ENCODE measurements at places on chromosomes 2 and 18.

DNA sequence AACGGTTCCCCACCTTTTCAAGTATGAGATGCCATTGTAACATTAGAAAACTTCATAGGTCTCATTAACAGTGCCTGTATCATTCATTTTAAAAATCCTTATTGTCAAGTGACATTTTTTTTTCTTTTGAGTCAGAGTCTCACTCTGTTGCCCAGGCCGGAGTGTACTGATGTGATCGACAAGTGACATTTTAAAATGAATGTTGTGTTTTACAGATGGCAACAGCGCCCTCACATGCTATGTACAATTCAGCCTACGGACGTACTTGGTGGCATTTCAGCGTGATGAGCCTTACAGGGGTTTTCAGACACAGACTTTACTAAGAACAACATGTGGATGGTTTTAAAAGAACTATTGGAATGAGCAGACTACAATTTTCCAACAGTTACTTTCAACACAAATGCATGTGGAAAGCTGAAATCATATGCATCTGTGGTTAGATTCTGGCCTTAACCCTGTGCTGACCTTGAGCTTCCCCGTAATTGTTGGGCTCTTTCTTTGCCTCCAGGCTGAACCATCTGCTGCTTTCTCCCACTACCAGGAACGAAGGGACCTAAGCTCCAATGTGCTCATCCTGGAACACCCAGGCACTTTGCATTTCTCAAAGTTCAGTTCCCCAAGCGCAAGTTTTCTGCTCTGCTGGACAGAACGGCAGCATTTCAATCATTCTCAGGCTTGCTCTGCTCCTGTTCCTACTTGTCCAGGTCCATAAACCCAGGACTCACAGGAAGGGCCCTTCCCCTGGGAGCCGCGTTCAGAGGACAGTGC is 119.9 kb upstream of the NDUFV2 start:
- DNase-seq, result peak; percentile 18

DNA sequence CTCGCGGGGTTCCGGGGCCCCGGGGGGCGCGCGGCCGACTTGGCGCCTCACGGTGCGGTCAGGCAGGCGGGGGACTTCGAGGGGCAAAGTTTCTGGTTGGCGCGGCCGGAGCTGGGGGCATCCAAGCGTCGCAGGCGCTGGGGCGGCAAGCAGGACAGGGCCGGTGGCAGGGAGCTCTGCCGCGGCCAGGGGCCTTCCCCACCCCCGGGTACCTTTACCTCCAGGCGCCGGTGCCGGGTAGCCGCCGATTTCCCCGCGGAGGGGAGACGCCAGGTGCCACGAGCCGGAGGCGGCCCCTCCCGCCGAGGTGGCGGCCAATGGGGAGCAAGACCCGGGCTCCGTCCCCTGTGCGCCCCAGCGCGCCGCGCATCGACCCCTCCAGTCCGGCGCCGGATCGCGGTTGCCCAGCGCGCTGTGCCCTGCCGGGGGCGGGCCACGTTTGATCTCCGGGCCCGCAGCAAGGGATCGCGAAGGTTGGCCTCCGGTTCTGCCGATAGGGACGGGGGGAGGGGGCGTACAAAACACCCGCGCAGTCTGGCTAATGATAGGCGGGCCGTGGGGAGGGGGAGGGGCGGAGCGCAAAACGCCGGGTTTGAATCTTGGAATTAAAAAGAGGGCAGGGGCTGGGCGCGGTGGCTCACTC is at the start of gene ST8SIA5:
ST8SIA5 (minus strand) TSS at position 495 of the 643 bp plus-strand sequence. CDS start 545 bp downstream, outside the sequence.
- DNase-seq, result no peak

- DNase-seq, result no peak
Measured at GRCh38 chr2:138493334-138493733, 8.2 kb upstream of the SPOPL start.

- no peak for DNase-seq
Measured at GRCh38 chr18:78683191-78684010, 296.2 kb upstream of the SALL3 start.

GRCh38 chr2:214796911-214797310 is 12.6 kb downstream of the BARD1 start:
- no peak for DNase-seq

DNA sequence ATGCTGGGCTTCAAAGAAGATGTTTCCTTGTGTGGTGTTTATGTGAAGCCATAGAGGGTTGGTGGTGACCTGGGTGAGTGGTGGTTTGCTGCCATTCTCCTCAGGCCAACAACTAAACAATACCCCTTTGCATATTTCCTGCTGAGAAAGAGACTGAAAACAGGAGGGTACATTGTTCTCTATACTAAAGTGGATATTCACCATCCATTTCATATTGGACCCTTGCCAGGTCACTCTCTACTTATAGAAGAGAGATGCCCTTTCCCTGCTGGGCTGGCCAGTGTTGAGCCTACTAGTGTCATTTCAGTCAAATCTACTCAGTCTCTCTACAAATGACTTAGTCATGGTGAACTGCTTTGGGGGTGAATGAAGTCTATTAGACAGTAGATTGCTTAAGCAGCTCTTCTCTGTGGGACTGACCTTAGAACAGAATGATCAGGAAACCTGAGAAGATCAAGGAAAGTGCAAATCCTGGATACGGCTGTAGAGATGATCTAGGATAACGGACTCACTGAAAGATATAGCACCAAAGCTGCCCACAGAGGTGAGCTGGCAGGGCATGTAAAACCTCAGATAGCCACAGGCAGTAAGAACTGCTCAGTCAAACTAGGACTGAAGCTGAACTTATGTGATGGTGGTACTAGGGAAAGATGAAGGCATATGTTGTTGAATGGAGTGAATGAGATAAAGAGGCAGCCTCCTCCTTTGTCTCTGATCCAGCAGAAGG is 154.9 kb downstream of the MYO3B start:
- DNase-seq, result no peak

DNA sequence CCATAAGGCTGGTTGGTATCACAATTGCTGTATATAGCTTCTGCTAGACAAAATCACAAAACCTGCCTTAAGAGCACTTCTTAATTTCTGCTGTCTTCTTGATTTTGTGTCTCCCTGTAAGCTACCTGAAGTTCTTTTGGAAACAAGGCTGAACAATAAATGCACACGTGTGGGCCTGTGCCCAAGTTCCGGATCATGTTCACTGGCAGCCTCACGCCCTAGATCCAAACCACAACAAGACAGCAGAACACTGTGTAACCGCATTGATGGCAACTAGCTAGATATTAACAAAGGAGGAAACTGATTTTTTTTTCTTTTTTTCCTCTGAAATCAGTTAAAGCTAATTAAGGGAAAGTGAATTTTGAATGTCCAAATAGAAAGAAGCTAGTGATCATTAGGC is 81.5 kb upstream of the LYPD6B start:
- no peak for DNase-seq

GRCh38 chr2:104938231-104938941 is 84.5 kb downstream of the POU3F3 start:
- no peak for DNase-seq

GRCh38 chr2:111667542-111668273 is 216.3 kb downstream of the ANAPC1 start:
- DNase-seq, result no peak

DNA sequence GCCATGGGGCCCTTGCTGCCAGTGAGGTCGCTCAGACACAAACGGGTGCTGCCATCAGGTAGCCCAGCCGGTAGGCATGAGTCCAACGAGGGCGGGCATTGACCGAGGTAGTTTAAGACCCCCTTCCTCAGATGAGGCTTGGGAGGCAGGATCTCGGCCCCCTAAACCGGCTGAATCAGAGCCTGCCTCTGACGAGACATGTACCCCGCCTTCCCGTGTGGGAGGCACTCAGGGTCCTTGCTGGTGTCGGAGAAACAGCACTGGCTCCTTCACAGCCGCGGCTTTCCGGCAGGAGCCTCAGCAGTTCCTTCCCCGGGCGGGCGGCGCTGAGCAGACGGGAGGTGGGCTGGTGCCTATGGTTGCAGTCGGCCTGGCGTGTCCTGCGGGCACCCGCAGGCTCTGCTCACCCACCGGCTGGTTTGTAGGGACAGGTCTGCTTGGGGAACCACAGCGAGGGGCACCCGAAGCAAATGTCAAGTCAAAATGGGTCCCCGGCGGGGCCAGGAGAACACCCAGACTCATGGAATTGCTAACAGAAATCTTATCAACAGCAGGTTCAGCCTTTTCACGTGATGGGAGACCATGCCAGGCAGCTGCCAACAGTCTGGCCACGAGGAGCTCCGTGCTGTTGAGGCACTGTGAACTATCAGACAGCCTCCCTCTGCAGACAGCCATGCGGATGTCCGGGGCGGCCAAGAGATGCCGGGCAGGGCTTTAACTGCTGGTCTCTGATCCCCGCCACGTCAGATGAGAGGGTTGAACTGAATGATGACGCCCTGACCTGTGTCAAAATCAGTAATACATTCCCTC is 2.8 kb downstream of the KCNG2 start:
- DNase-seq, result no peak

DNA sequence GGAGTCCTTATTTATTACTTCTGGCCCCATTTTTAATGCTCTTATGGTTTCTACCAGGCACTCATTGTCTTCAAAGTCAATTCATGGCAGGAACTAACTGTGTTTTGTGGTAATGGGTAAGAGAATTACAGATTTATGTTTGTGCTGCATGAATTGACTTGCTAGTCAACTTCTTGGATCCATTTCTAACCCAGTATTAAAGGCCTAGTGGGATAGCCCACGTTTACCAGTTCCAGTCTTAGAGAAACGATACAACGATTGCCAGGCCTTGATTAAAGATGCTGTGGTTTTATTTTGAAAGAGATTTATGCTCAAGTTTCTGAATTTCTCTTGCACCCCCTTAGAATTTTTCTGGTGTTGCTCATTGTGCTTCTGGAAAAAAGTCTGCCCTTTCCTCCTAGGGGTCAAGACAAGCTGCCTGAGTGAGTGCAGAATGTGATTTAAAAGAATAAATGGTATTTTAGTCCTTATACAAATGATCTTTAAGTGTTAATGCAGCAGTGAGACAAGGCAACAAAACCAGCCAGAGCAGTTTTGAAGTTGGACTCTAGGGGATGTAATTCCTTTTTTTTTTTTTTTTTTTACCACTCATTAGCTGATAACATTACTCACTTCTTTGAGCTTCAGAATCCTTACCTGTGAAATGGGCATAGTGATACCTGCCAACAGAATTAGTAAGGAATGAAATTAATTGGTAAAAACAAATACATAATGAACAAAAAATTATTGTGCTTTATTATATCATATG is 101.5 kb downstream of the ARHGAP15 start:
- no peak for DNase-seq

DNA sequence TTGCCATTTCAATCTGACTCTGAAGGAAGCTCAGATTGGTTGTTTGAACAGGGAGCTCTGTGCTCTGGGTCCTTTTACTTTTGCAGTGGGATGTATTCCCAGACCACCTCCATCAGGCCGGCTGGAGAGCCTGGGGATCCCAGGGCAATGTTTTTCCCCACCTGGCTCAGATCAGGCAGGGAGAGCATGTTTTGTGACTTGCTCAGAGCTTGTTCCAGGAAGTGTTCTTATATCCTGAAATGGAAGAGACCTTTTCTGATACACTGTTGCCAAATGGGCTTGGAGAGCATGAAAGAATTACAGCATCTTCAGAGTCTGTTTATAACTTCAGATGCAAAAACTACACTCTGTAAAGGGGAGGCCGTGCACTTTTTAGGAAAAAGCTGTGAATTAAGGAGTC is 56.0 kb downstream of the LIPG start:
- no peak for DNase-seq

DNA sequence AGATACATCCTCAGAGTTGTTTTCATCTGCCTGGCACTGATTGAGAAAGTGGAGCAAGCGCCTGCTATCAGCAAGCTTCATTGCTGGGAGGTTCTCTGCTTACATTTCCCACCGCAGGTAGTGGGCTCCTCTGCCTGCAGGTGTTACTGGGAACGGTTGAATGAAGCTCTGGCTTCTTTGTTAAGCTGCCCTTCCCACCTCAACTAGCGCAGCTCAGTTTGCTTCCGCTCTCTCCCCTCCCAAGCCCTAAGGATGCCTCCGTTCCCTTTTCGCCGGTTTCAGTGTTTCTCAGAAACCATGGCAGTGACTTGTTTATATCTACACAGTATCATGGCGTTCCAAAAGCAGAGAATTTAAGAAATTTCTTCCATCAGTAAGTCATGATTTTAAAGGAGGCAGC is 72.2 kb upstream of the B3GNT7 start:
- no peak for DNase-seq

- no peak for DNase-seq
Measured at GRCh38 chr2:71530641-71531332, 77.4 kb downstream of the DYSF start.
